ENCODE measurements at places on chromosomes 1 and 21. TPM values are rescaled to one million over a fixed set of nuclear protein-coding genes. Genes with fewer than 3 reads are reported as not detected.
A peak's percentile ranks its signal among the peaks of the same experiment; 100 is the strongest.

- H3K4me3 ChIP-seq: no peak overlapping the region
- no peaks in the 10 kb centered on the region for H3K27me3 ChIP-seq
- H3K4me1 ChIP-seq: peaks cover 4% of the 10 kb centered on the region
- H3K36me3 ChIP-seq: no peaks in the 10 kb centered on the region
Observed at GRCh38 chr1:34842073-34842472, 17.5 kb downstream of the SMIM12 start.

GRCh38 chr1:154989195-154989860 is 4.1 kb upstream of the LENEP start:
- no peak for DNase-seq
- H3K4me3 ChIP-seq: no peak overlapping the region
- H3K27ac ChIP-seq: no peak overlapping the region
- H3K36me3 ChIP-seq: peaks cover 4% of the 10 kb centered on the region

- H3K27ac ChIP-seq: no peak overlapping the region
- H3K27me3 ChIP-seq: no peaks in the 10 kb centered on the region
- H3K36me3 ChIP-seq: peaks cover 14% of the 10 kb centered on the region
- H3K4me3 ChIP-seq: no peak overlapping the region
- no peaks in the 10 kb centered on the region for H3K4me1 ChIP-seq
Observed at GRCh38 chr21:46308431-46308830, 15.2 kb downstream of the C21orf58 start.

- peak overlapping the region; percentile 18 for H3K27ac ChIP-seq
- peaks cover 4% of the 10 kb centered on the region for H3K36me3 ChIP-seq
- H3K4me3 ChIP-seq: no peak overlapping the region
- DNase-seq: no peak
- peaks cover 22% of the 10 kb centered on the region for H3K4me1 ChIP-seq
Observed at GRCh38 chr1:224331824-224332223, 1.9 kb upstream of the NVL start.

- no peaks in the 10 kb centered on the region for H3K36me3 ChIP-seq
- no peaks in the 10 kb centered on the region for H3K27me3 ChIP-seq
- no peaks in the 10 kb centered on the region for H3K4me1 ChIP-seq
- H3K27ac ChIP-seq: no peak overlapping the region
- no peak for DNase-seq
- no peak overlapping the region for H3K4me3 ChIP-seq
Observed at GRCh38 chr1:186611156-186611555, 69.1 kb downstream of the PTGS2 start.

GRCh38 chr1:194629011-194629410 is 1442.6 kb upstream of the B3GALT2 start:
- DNase-seq: no peak
- no peaks in the 10 kb centered on the region for H3K4me1 ChIP-seq
- no peak overlapping the region for H3K4me3 ChIP-seq
- H3K36me3 ChIP-seq: no peaks in the 10 kb centered on the region
- H3K27ac ChIP-seq: no peak overlapping the region

DNA sequence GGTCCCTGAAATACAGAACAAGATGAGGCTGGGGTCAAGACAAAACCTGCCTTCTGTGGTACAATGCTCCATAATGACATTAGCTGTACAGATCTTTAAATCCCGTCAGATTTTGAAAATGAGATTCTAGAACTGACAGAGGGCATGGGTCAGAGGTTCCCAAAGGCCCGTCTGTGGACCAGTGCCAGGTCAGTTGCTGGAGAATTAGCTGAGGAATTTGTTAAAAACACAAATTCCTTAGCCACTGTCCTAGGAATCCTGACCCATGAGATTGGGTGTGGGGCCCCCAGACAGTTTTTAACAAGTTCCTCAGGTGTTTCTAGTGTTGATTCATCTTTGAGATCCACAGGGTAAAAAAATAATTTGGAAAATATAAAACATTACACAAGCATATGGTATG is 97.0 kb downstream of the SIPA1L2 start:
- H3K27me3 ChIP-seq: no peaks in the 10 kb centered on the region
- H3K36me3 ChIP-seq: no peaks in the 10 kb centered on the region
- H3K4me1 ChIP-seq: peaks cover 20% of the 10 kb centered on the region

The VWA1 gene
- 15.6 TPM for total RNA-seq

The PDE9A gene
- 8.5 TPM for total RNA-seq

The S100A7 gene
- not detected for total RNA-seq

Data from osteocyte (in vitro differentiated cells).